Adrenal gland (tissue), 19 donors: ENCODE measurements at places on chromosomes 6 and 20. TPM values are rescaled to one million over a fixed set of nuclear protein-coding genes. Genes with fewer than 3 reads are reported as not detected.

DNA sequence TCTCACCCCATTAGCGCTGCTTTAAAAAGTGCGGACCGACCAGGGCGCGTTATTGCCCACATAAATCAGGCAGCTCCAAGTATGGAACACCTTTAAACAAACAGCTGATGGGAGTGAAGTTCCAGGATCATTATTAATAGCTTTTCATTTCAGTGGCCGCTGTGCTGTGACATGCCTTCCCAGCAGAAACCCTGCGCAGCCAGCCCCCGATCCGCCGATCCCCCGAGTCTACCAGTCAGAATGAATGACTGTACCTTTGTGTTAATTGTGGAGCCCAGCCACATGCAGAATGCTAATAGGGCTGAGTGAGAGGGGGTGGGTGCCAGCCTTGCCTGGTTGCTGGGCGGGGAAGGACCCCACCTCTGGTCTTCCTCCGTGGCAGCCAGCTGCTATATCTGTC lies 21.9 kb downstream of the CDH22 start:
- H3K4me3 ChIP-seq = no peak overlapping the region
- H3K36me3 ChIP-seq = no peaks in the 10 kb centered on the region
- no peak overlapping the region for H3K27ac ChIP-seq
- H3K4me1 ChIP-seq = no peaks in the 10 kb centered on the region

GRCh38 chr6:143598466-143599080 lies 79.2 kb upstream of the PHACTR2 start:
- no peaks in the 10 kb centered on the region for H3K4me1 ChIP-seq
- no peaks in the 10 kb centered on the region for H3K36me3 ChIP-seq
- no peaks in the 10 kb centered on the region for H3K27me3 ChIP-seq
- no peak overlapping the region for H3K4me3 ChIP-seq
- no peak for DNase-seq
- H3K27ac ChIP-seq = no peak overlapping the region

SLC35F1 gene
- polyA plus RNA-seq = 1.5 TPM

GRCh38 chr6:159311618-159312017 lies 142.4 kb downstream of the FNDC1 start:
- H3K4me1 ChIP-seq = no peaks in the 10 kb centered on the region
- no peak overlapping the region for H3K27ac ChIP-seq
- H3K27me3 ChIP-seq = no peaks in the 10 kb centered on the region
- H3K4me3 ChIP-seq = no peak overlapping the region
- DNase-seq = no peak

SLPI gene
- 25.7 TPM for polyA plus RNA-seq

GRCh38 chr20:37983286-37983685 lies 50.0 kb downstream of the TTI1 start:
- DNase-seq = no peak
- H3K4me3 ChIP-seq = no peak overlapping the region
- no peak overlapping the region for H3K27ac ChIP-seq
- H3K36me3 ChIP-seq = no peaks in the 10 kb centered on the region

- H3K4me3 ChIP-seq = no peak overlapping the region
- no peaks in the 10 kb centered on the region for H3K36me3 ChIP-seq
- H3K27ac ChIP-seq = no peak overlapping the region
- no peaks in the 10 kb centered on the region for H3K27me3 ChIP-seq
Observed at GRCh38 chr6:38035478-38035877, 216.0 kb downstream of the ZFAND3 start.

- H3K4me1 ChIP-seq = no peaks in the 10 kb centered on the region
- no peak overlapping the region for H3K27ac ChIP-seq
- DNase-seq = no peak
- H3K36me3 ChIP-seq = no peaks in the 10 kb centered on the region
- H3K4me3 ChIP-seq = no peak overlapping the region
- H3K27me3 ChIP-seq = no peaks in the 10 kb centered on the region
Observed at GRCh38 chr6:10307476-10307875, 107.4 kb downstream of the TFAP2A start.

DNA sequence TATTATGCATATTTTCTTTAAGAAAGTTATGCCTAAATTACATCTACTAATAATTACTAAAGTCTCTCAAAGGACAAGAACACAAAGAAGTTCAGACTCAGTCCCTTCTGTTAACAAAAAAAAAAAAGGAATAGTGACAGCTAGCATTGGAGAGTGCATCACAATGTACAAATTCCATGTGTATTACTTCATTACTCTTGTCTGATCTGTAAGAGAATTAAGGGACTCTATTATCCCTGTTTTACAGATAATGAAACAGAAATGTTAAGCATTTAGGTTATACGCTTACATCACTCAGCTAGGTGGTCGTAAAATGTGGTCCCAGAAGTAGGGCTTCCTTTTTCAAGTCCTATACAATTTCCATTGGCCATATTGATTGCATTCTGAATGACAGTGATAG lies 17.2 kb upstream of the VNN1 start:
- H3K4me1 ChIP-seq = no peaks in the 10 kb centered on the region
- H3K27me3 ChIP-seq = no peaks in the 10 kb centered on the region
- no peak overlapping the region for H3K4me3 ChIP-seq
- H3K27ac ChIP-seq = no peak overlapping the region
- DNase-seq = no peak
- no peaks in the 10 kb centered on the region for H3K36me3 ChIP-seq

DNA sequence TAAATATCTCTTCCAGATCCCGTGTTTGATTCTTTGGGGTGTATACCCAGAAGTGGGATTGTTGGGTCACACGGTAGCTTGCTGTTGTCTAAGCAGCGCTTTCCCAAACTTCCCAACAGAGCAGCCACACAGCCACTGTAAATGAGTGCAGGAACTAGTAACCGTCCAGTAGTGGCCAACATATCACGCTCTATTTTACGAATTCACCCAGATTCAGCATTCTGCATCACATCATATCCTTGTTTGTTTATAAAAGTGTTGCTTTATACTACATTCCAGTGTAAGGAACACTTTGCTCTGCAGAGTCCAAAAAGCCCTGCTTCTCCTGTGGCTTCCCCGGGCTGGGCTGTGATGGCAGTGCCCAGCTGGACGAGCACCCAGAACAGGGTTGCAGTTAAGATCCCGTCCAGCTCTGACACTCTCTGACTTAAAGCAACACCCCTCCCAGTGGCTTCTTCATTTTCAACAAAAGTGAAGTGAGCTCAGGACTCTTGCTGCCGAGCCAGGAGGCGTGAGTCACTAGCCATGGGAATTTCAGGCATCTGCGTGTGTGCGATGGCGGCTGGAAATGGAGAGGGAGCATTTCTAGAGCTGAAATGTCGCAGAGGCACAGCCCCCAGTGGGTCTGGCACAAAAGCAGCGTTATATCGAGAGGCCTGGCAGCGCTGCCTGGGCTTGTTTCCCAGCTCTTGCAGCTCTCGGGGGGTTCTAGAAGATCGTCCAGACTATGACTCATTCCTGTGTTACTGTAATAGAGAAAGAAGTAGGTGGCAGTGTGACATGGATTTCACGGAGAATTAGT lies 216.3 kb upstream of the ECI2 start:
- peak overlapping the region; percentile 87 for H3K27ac ChIP-seq
- no peaks in the 10 kb centered on the region for H3K27me3 ChIP-seq
- peak overlapping the region; percentile 47 for H3K4me3 ChIP-seq
- DNase-seq = peak; percentile 82
- H3K36me3 ChIP-seq = no peaks in the 10 kb centered on the region

DNA sequence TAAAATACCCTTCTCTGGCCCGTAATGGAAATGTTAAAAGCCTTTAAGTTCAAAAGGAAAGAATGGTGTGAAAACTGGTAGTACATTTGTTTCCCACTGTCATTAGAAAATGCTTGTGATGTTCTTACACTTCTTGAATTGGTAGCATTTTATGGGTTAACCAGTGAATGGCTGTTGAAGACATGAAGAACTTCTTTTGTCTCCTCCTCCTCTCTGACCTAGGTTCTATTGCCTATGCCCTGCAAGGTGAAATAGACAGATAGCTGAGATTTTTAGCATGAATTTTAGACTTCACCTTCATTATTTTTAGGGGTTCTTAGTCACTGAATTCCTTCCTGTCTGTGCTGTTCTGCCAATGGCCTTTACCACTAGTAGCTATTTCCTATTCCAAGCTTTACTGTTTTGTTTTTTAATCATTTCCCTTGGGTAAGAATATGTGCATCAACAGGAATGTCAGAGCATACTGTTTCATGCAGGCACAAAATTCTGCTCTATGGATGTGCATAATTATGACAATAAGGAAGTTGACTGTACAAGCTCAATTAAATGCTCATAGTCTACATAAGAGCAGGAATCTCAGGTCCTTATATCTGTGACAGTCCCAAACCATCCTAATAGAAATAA lies 4.9 kb downstream of the TNFAIP3 start:
- H3K4me3 ChIP-seq = no peak overlapping the region
- peaks cover 24% of the 10 kb centered on the region for H3K36me3 ChIP-seq
- H3K27me3 ChIP-seq = no peaks in the 10 kb centered on the region
- no peak for DNase-seq
- H3K4me1 ChIP-seq = no peaks in the 10 kb centered on the region

- no peaks in the 10 kb centered on the region for H3K4me1 ChIP-seq
- no peaks in the 10 kb centered on the region for H3K36me3 ChIP-seq
- no peak for DNase-seq
- H3K27me3 ChIP-seq = no peaks in the 10 kb centered on the region
- no peak overlapping the region for H3K4me3 ChIP-seq
- H3K27ac ChIP-seq = no peak overlapping the region
Observed at GRCh38 chr20:37265152-37265551, 3.5 kb upstream of the GHRH start.

DNA sequence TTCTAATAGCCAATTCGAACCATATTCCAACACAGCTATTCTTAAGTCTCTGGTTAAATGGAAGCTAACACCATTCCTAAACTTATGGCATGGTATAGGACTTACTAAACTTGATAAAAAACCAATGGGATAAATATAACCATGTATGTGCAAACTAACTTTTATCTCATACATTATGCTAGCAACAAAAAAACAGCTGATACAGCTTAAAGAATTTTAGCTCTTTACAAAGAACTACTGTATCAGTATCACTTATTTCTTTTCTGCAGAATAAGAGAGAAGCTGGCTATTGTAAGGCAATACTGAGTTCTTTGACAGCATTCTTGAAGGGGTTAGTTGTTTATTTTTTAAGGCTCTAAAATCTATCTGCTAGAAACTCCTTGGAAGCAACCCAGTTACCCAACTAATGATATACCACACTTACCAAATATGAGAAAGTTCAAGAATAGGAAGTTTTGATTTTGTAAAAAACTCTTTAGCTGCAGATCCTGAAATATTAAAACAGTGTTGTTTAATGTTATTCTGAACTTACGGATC lies 44.9 kb downstream of the REPS1 start:
- H3K4me1 ChIP-seq = no peaks in the 10 kb centered on the region
- H3K4me3 ChIP-seq = no peak overlapping the region
- H3K36me3 ChIP-seq = no peaks in the 10 kb centered on the region
- no peaks in the 10 kb centered on the region for H3K27me3 ChIP-seq
- no peak for DNase-seq

GRCh38 chr20:22394583-22394982 lies 189.8 kb downstream of the FOXA2 start:
- H3K4me3 ChIP-seq = no peak overlapping the region
- H3K36me3 ChIP-seq = no peaks in the 10 kb centered on the region
- no peaks in the 10 kb centered on the region for H3K4me1 ChIP-seq
- H3K27me3 ChIP-seq = peaks cover 3% of the 10 kb centered on the region
- no peak for DNase-seq

GRCh38 chr6:35310265-35310831 lies 12.7 kb downstream of the DEF6 start:
- H3K4me1 ChIP-seq = peaks cover 18% of the 10 kb centered on the region
- no peak overlapping the region for H3K4me3 ChIP-seq
- DNase-seq = no peak
